Activated T-cell treated with anti-CD3 and anti-CD28 coated beads for 1 hour (primary cell): ENCODE measurements at places on chromosomes 12 and 14.
A peak's percentile ranks its signal among the peaks of the same experiment; 100 is the strongest.

DNA sequence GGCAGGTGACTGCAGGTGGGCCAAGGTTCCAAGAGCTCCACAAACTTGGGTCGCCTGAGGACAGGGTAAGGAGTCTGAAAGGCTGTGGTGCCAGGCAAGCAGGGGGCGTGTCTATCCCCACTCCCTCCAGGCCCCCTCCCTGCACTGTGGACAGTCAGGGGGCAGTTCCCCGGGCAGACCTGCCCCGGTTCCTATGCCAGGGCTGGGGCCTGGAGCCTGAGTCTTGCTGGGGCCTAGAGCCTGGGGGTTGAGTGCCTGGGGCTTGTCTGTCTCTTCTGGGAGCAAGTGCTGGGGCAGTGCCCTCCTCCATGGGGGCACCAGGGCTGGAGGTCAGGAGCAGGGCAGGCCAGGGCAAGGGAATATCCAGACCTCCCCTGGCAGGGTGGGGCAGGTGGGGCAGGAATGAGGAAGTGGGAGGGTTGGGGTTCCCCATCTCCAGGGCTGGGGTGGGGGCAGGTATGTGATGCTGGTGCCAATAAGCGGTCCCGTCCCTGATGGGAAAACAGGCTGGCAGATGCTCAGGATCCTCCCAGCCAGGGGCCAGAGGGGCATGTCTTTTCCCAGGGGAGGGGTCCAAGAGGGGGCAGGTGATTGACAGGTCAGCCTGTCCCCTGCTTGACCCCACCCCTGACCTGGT, 11.9 kb upstream of the TNFAIP2 start:
- DNase-seq: no peak

GRCh38 chr12:94089891-94090290, 58.5 kb upstream of the PLXNC1 start:
- no peak for DNase-seq

- no peak for DNase-seq
Measured at GRCh38 chr12:78671295-78671694, 193.3 kb upstream of the SYT1 start.

DNA sequence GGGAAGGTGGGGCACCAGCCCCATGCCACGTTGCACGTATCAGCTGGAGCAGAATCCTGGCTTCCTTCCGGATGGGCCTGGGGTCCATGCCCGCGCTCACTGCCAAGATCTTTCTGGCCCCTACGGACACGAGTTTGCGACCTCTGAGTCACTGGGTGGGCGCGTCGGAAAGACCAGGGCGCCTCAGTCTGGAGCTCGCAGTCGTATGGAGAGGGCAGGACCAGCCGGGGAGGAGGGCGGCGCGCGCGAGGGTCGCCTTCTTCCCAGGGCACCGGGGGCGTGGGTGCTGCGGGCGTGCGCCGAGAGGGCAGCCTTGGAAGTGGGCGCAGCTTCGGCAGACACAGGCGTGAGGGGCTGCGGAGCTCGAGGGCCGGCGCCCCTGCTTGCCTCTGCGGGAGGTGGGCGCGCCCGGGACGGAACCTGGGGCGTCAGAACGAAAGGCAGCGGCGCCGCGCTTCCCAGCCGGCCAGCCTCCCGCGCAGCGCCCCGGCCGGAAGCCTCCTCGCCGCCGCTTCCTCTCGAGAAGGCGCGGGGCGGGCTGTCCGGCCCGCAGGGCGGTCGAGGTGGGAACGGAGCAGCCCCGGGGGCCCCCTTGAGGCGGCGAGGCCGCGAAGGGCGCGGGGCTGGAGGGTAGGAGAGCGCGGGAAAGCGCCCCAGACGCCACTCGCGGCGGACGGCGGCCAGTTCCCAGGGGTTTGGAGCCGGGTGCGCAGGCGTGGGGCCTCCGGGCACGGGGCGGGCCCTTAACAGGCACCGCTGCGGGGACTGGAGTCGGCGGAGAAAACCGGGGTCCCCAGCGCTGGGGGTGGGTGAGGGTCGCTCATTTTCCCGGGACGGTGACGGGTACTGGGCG, at the start of gene ARL6IP4:
ARL6IP4 (plus strand) TSS at position 499 of the 853 bp plus-strand sequence. CDS start 459 bp downstream, outside the sequence.
- DNase-seq: peak; percentile 39

- no peak for DNase-seq
Measured at GRCh38 chr12:11075642-11076041, 13.5 kb upstream of the TAS2R46 start.

- no peak for DNase-seq
Measured at GRCh38 chr12:91171476-91171875, 11.1 kb downstream of the DCN start.

GRCh38 chr14:58716706-58717105, 78.9 kb downstream of the DACT1 start:
- DNase-seq: no peak
